Hematopoietic multipotent progenitor cell treated with erythropoietin and hydrocortisone succinate and interleukin-3 and kit ligand, for 4 days (in vitro differentiated cells): ENCODE measurements at places on chromosomes 4 and X.
A peak's percentile ranks its signal among the peaks of the same experiment; 100 is the strongest.

GRCh38 chr4:65918212-65918611 lies 247.9 kb upstream of the EPHA5 start:
- DNase-seq: no peak

GRCh38 chr4:133190098-133190497 lies 41.0 kb downstream of the PCDH10 start:
- DNase-seq: no peak

- no peak for DNase-seq
Measured at GRCh38 chr4:111113591-111113990, 490.7 kb upstream of the PITX2 start.

- DNase-seq: no peak
Measured at GRCh38 chrX:9682456-9682855, 83.2 kb downstream of the GPR143 start.

GRCh38 chr4:48015678-48016077 lies 803 bp downstream of the CNGA1 start:
- no peak for DNase-seq

DNA sequence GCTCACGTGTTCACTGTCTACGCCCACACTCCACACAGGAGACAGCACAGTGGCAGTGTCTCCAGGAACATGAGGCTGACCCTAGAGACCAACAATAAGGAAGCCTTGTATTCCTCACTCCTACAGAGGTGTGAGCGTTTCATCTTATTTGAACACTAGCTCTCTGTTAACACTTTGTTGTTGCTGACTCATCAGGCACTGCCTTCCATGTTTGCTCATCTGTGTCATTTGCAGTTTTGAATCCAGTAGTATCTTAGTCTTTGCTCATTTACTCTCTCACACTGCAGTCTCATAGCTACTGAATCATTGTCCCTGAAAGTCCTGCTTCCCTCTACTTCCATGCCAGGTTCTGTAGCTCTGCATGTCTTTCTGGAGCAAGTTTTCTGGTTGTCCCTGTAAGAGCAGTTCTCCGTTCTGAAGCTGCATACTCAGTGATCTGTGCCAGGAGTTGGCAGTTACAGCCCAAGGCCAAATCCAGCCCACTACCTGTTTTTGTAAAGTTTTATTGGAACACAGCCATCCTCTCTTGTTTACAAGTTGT lies 80.3 kb upstream of the DCLK2 start:
- DNase-seq: peak; percentile 27

GRCh38 chr4:128301979-128302378 lies 14.4 kb upstream of the PGRMC2 start:
- DNase-seq: peak; percentile 42

GRCh38 chr4:157045507-157046127 lies 30.3 kb upstream of the GLRB start:
- DNase-seq: peak; percentile 81

DNA sequence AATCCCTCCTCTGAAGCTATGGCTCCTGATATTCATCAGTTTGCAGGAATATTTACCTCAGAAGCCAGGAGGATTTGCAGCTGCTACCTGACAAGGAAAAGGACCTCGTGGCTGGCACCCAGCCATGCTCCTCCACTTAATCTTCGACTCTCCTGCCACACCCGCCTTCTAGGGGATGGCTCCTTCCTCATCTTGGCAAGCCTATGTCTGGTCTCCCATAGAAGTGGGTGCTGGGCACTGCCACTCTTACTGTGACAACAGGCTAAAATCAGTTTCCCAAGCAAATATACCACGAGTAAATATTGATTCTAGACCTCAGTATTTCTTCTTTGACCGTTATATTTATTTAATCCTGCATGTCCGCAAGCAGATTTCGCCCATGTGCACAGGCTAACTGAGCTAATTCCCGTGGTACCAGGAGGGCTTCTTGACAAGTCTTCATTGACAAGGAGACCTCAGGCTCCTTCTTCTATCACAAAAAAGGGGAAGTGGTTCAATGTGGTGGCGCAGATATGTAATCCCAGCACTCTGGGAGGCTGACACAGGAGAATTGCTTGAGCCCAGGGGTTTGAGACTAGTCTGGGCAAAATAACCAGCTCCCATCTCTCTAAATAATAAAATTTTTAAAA lies 52.6 kb upstream of the DCTD start:
- DNase-seq: peak; percentile 96

DNA sequence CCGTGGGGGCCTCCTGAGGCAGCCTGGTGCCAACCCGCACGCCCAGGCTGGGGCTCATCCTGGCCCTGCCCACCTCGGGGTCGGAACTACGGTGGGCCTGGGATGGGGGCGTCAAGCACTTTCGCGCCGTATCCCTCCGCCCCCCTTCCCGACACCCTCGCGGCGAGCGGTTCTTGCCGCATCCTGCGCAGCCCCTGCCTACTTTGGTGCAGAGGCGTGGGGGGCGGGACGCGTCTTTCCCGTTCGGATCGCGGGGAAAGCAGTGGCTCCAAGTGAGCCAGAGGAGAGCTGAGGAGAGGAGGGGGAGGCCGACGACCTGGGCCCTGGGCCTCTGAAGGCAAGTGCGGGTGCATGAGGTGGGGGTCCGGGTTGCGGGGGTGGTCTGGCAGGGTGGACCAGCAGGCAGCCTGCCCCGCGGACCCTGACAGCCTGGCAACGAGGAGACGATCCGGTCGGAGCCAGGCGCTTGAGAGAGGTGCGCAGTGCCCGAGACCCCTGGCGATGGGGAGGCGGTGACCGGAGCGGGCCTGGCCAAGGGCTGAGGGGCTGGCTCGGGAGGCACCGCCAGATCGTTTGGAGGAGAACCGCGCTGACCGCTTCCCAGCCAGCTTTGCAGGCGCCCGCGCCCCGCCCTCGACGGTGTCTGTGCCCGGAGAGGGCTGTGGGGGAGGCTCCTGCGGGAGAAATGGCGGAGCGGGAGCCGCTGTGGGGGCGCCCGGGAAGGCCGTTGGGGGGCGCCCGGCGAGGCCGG lies at the start of gene GPRASP2:
GPRASP2 (plus strand) TSS at position 233 of the 751 bp plus-strand sequence. CDS start 2,422 bp downstream, outside the sequence.
- peak; percentile 8 for DNase-seq

DNA sequence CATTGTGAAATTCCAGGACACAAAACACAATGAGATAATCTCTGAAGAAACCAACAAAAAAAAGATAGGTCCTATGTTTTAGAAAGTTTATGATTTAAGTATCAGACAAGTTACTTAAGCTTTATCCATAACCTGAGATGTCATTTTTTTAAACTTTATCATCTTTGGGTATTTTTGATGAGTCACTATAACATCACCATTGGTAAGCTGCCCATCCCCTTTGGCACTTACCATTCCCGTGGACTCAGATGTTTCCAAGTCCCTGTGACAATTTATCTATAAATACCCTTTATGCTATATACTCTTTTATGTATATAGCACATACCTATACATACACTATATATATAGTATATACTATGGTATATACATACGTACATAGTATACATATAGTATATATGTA lies 198.9 kb upstream of the GEMIN8 start:
- no peak for DNase-seq

- DNase-seq: peak; percentile 16
Measured at GRCh38 chr4:8547108-8547911, 32.9 kb upstream of the GPR78 start.

DNA sequence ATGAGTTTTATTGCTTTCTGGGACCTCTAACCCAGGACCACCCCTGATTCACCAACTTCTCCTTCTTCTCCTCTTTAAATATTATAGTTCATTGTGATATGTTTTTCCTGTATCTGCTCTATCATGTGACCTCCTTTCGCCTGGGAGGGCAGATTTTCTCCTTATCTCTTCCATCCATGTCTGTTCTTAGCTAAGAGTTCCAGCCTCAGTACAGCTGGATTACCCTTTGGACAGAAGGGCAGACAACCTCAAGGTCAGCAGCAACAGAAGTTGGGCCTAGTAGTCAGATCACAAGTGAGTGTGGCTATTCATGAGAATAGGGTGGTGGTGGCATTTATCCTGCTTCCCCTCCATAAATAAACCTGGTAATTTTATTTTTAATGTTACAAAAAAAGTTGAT lies 5.7 kb upstream of the XK start:
- peak; percentile 79 for DNase-seq

GRCh38 chr4:41258783-41259182 lies 2.1 kb downstream of the UCHL1 start:
- peak; percentile 69 for DNase-seq

- no peak for DNase-seq
Measured at GRCh38 chr4:99310389-99310788, 10.8 kb downstream of the ADH1B start.

GRCh38 chrX:131741103-131741581 lies 197.3 kb downstream of the OR13H1 start:
- DNase-seq: no peak

DNA sequence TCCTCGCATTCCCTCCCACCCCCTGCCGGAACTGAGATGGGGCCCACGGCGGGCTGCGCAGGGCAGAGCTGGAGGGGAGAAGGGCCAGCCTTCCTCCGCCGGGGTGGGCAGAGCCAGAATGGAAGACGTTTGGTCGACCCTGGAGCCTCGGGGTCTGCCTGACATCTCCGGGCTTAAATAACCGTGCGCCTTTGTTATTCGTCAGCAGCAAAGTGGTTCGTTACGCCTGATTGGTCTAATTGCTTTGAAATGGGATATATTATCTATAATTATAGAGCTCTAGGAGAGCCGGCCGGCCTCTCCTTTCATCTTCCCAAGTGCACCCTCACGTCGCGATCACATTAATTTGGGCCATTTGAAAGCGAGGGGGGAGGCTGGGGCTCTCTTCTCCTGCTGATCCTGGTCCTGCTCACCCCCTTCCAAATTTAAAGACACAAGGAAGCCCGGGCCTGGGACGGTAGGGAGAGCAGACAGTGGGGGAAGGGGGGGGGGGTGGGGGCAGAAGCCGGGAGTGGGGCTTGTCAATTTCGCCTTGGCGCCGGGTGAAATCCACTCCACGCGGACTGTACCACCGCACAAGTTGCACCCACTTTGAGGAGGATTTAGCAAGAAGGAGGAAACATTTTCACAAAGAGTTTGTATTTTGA lies 4.7 kb upstream of the MSX1 start:
- no peak for DNase-seq

DNA sequence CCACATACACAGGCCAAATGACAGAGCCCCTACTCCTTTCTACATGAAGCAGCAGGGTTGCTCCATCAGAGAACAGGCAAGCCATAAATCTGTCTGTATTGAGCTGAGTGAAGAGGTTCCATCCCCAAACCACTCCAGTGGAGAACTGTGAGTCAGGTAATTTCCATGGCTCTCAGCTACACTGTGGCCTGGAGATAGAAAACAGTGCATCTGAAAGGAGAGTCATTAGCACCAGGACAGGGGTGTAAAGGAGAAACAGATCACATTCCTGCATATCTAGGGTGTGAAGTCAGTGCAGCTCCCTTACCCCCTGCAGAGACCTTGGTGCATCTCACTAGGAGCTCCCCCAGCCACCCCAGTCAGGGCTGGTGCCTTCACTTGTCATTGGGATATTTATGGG lies 314.7 kb downstream of the CHIC1 start:
- no peak for DNase-seq

DNA sequence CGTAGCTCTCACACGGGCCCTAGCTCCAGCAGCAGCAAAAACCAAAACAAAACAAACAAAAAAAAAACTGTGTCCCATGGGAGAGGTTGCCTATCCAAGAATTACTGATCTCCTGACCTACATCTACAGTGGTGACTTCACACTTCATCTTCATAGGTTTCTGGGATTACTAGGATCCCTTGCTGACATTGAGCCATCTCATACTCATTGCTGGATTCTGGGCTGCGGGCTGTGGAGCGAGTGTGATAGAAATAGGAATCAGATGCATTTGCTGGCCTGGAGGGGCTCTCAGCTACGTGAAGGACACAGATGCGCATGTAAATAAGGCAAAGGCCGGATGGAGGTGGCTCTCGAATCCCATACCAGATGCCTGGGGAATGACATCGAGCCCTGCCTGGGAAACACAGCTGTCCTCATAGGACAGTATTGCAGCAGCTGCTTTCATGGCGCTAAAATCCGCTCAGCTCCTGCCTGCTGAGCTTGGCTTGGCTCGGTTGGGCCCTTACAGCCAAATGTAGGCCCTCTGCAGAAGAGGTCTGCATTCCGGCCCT lies 41.7 kb downstream of the CNGA2 start:
- no peak for DNase-seq

GRCh38 chr4:163392328-163392727 lies 48.6 kb downstream of the NPY5R start:
- no peak for DNase-seq

DNA sequence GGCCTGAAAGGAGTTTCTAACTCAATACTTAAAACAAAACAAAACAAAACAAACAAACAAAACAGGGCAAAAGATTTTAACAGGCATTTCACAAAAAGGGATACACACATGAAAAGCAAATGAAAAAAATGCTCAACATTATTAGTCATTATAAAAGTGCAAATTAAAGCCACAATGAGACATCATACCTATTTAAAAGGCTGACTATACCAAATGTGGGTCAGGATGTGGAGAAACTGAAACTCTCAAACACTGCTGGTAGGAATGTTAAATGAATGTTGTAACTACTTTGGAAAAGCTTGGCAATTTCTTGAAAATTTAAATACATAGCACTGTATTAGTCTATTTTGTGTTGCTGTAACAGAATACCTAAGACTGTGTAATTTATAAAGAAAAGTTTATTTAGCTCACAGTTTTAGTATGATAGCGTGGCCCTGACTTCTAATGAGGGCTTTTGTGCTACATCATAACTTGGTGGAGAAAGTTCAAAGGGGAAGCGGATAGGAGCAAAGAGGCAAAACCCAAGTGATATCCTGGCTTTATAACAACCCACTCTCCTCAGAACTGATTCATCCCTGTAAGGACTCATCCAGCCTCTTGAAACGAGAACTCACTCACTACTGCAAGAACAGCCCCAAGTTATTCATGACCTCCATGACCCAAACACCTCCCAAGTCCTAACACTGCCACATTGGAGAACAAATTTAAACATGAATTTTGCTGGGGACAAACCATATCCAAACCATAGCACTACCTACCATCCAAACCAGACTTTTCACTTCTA lies 214.0 kb downstream of the TEX11 start:
- DNase-seq: no peak

DNA sequence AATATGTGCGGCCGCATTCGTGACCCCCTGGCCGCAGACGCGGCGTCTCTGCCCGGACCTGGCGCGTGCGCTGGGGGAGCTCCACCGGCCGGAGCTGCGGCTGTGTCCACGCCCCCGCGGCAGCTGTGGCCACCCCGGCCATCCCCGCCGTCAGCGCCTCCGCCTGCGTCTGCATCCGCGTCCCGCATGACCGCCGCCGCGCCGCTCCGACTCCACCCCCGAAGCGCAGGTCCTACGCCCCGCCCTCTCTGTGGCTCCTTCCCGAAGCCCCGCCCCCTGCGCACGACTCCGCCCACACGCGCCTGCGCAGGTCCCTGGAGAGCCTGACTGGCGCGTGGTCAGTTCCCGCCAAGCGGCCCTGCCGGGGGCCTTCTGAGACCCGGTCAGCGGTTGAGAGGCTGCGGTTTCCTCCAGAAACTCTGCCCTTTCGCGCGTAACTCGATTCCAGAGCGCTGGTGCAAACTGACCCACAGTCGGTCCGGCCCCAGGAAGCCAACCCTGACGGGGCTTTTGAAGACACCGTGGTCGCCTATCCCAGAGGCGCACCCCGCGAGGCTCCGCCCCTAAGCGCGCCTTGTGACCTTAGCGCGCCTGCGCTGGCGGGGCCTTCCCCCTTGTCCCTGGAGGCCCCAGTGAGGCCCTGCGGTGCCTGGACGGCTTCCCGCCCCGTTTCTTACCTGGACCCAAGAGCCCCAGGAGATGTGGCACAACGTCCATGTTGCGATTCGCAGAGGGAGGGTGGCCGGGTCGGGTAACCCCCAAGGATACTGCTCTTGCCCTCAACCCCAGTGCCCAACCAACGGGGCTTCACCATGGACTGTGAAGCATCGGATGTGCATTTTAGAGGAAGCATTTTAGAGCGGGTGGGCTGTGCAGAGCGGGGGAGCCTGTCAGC lies at the start of gene LAGE3:
LAGE3 (minus strand) TSS at position 554 of the 895 bp plus-strand sequence; CDS start at position 188, 366 bp downstream.
- DNase-seq: peak; percentile 95

- no peak for DNase-seq
Measured at GRCh38 chr4:161186750-161187149, 977.0 kb downstream of the FSTL5 start.
